Foreskin keratinocyte (primary cell): ENCODE measurements at places on chromosomes 1 and 21. TPM values are rescaled to one million over a fixed set of nuclear protein-coding genes. Genes with fewer than 3 reads are reported as not detected.

GRCh38 chr1:107529511-107530149 is 388.8 kb downstream of the NTNG1 start:
- DNase-seq = peak; percentile 76

- DNase-seq = no peak
Observed at GRCh38 chr1:7967651-7968050, 6.1 kb downstream of the PARK7 start.

- no peak for DNase-seq
Observed at GRCh38 chr1:15303935-15304334, 56.9 kb downstream of the FHAD1 start.

DNA sequence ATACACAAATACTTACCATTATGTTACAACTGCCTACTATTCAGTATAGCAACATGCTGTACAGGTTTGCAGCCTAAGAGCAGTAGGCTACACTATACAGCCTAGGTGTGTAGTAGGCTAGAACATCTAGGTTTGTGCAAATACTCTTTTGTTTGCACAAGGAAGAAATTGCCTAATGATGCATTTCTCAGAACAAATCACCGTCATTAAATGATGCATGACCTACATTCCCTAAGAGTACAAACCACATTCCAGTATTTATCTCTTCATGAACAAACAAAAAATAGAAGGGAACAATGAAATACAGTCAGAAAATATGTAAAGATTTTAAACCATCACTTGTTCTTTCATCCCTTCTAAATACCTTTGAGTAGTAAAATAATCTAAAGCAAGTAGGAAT is 109.7 kb upstream of the HP1BP3 start:
- peak; percentile 72 for DNase-seq

DNA sequence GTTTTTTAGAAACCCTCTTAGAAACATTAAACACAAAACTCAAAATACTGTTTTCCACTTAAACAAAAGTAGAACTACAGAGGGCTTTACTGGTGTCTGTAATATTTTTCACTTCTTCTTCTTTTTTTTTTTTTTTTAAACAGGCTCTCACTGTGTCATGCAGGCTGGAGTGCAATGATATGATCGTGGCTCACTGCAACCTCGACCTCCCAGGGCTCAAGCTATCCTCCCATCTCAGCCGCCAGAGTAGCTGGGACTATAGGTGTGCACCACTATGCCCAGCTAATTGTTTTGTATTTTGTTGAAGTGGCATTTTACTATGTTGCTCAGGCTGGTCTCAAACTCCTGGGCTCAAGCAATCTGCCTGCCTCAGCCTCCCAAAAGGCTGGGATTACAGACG is 194.8 kb downstream of the DAB1 start:
- no peak for DNase-seq

DNA sequence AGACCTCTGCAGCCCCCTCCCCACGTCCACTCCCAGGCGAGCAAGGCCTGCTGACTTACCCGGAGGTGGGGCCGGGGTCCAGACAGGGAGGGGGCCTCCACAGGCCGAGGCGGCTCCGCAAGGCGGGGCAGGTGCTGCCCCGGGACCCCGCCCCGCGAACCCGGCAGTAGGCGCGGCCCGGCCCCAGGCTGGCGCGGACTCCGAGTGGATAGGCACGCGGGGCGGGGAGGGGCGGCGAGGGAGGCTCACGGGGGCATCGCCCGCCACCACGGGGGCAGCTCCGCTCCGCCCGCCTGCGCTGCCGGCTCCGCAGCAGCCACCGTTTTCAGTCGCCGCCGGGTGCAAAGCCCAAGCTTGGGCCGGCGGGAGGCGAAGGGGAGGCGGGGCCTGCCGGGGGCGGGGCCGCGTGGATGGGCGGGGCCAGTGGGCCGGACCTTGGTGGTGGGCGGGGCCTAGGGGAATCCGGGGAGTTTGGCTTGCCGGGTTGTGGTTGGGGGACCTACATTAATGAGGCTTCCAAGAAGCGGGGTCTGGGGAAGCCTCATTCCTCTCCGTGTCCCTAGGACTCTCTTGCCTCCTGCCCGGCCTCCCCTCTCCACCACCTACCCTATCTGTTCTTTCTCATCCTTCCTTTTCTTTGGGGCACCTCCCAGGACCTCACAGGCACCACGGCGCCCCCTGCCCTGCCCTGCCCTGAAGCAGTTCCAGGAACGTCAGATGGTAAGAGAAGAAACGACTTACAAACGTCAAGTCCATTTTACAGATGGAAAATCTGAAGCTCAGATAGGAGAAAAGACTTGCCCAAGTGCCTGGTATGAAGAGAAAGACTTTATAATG is at the start of gene RIMS3:
TSS of gene RIMS3 (minus strand) at position 348 of the 837 bp plus-strand sequence. CDS start 23,757 bp downstream, outside the sequence.
- DNase-seq = no peak

DNA sequence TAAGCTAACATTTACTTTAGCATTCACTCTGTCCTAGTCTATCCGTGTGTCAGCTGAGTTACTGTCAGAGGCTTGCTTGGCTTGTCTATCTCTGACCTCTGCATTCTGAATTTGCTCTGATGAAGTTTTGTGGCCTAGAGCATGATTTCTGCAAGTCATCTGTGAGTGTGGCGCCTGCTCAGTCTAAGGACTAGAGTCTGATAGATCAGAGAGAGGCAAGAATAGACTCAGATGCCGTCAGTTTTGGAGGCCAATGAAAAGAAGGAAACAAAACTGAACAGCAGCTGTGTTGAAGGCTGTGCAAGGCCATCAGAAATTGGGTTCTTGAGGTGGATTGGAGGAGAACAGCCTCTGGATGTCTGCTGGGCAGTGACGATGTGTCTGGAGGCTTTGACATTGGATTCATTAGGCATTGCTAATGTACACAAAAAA is 573.1 kb downstream of the USP25 start:
- no peak for DNase-seq

DNA sequence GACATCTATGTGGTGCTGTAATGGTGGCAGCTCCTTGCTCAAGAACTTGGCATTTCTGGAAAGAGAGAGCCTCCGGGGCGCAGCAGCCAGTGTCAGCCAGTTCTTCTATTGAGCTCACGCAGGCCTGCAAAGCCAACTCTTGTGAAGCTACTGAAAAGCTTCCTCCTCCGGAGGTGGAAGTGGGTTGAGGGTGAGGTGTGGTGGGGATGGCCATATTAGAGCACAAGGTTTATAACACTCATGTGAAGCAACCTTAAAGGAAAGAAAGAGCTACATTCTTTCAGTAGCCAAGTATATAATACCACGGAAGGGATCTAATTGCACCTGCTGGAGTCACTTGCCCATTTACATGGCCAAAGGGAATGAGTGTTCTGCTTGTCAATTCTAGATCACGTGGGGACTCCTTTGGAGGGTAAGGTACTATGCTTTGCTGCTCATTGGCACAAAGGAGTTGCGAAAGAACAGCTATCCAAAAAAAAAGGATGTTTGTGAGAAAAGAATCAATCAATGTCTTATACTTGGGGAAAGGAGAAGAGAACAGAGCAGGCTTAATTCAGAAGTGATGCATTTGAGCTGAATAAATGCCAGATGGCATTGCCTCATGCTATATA is 18.3 kb upstream of the MAP10 start:
- DNase-seq = no peak

- DNase-seq = no peak
Observed at GRCh38 chr1:7014640-7014930, 229.3 kb downstream of the CAMTA1 start.

GRCh38 chr1:191866155-191866554 is 292.1 kb upstream of the RGS18 start:
- no peak for DNase-seq

- DNase-seq = peak; percentile 41
Observed at GRCh38 chr1:58162952-58163550, 383.5 kb downstream of the OMA1 start.

- DNase-seq = no peak
Observed at GRCh38 chr1:211783266-211783665, 47.3 kb downstream of the LPGAT1 start.

- no peak for DNase-seq
Observed at GRCh38 chr1:172350856-172351255, 69.6 kb upstream of the C1orf105 start.

DNA sequence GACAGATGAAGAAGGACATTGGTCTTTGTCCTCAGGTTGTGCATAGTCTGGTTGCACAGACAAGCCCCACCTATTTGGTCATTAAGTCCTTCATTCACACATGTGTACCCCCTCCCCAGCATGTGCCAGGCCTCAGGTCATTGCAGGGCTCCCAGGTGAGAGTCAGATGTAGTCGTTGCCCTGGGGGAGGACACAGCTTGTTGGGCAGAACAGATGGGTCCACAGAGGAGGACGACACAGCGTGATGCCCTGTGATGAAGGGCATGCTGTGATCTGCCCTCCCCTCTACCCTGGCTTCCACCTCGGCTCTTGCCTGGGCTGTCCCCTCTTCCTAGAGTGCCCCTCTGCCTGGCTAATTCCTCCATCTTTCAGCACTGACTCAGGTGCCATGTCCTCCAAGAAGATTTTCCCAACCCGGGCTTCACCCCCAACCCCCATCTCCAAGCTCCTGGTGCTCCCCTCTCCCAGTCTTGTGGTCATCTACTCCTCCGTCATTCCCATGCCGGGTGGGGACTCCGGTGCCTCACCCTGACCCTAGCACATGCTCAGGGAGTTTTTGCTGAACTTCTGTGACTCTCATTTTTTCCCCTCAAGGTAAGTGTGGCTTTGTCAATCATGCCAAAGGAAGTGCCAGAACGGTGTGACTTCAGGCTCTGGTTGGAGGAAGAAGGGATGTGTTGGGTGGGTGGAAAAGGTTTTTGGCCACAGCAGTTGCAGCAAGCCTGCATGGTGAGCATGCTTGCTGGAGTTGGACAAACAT is 220.5 kb downstream of the FOXD2 start:
- no peak for DNase-seq

DNA sequence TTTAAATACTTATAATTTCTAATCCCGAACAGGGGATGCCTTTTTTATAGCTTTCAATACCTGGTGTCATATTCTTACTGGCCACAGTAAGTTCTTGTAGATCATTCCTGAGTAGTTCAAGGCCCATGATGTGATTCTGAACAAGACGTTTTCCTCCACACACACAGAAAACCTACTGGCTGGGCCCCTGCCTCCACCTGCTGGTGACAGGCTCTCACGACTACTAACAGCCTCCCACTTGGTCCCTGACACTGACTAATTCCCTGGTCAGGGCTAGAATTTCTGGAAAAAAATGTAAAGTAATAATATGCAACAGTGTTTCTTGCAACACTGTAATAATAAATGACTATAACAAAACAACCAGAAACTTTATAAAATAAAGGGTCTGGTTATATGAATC is 50.4 kb upstream of the RIPK4 start:
- DNase-seq = peak; percentile 18

DNA sequence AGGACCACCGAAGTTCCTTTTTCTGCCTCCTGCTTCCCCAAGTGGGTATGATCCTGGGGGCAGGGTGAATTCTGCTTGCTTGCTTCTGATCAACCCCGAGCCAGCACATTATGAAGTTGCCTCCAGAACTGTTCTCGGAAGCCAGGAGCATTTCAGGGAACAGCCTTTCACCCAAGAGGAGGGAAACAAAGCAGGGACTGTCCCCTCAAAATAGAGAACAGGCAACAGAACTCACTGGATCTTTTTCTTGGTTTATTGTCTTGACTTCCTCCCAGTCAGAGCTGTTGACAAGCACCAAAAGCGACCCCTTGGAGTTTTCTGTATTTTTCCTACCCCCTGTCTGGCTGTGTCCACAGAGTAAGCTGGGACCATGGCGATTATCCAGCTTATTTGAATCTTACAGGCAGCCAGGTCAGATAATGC is 258.3 kb upstream of the SGIP1 start:
- DNase-seq = no peak

DNA sequence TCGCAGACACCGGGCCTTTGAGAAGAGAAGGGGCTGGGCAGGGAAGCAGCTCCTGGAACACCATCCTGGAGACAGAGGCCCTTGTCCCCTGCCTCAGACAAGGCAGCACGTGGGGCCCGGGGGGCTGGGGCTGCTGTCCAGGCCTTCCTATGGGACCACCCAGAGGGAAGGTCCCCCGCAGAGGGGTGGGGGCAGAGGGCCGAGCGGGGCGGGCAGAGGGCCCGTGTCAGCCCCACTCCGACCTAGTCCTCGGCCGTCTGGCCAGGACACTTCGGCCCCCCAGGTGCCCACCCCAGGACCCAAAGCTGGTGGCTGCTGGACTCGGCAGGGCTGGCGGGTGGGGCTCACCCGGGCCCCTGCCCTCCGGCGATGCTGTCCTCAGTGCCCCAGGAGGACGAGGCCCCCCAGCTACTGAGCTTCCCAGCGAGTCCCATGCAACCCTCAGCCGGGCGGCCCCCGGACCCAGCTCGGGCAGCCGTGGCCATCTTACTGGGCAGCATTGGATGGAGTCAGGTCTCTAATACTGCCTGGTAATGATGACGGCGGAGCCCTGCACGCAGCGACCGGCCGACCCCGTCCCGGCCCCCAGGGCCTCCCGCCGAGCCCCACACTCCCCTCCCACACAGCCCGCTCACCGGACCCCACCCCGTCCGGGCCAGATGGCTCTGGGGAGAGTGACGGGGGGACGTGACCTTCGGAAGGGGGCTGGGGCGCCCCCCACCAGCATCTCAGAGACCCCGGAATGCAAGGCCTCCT is 6.9 kb upstream of the TTLL10 start:
- no peak for DNase-seq

DNA sequence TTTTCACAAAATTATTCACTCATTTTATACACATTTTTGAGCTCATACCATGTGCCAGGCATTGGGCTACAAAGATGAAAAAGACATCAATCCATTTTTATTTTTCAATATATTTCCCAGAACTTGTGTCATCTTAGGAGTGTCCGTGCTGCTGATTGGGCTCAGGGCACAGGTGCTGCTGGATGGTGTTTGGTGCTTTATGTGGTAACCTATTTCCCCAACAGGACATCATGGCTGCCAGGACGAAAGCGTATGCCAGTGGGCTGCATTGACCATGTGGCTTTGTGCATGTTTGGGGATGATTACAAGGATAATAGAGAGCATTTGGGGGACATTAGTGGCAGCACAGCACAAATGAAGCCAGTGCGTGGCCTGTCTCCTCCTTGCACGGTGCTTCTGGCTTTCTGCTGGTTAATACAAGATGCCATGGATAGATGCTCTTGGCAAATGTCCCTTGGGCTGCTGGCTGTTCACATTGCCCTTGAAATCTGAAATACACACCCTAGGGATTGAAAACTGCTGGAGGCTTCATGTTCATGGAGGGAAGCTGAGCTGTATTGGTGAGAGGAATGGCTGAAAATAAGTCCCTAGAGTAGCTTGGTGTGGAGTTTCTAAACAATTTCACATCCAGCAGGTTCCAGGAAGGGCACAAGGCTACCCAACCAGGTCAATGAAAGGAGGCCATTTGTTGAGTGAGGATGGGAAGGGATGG is 52.3 kb downstream of the TENT5C start:
- DNase-seq = no peak

Gene NPPA
- total RNA-seq = not detected in 2 replicates

Gene FCAMR
- total RNA-seq = not detected in 2 replicates

Gene PMF1
- 54.7 and 56.2 TPM in 2 replicates for total RNA-seq

Gene RNU1-2
- 2,556 and 4,441 TPM in 2 replicates for total RNA-seq

Gene WNT9A
- total RNA-seq = 0.53 and 2.0 TPM in 2 replicates

Gene SH2D5
- 146 and 157 TPM in 2 replicates for total RNA-seq

Gene CLCA4
- 0.07 TPM in 1 of 2 replicates, not detected in the other for total RNA-seq

Gene RNF223
- 0.07 TPM in 2 replicates for total RNA-seq

Gene ANGPTL3
- not detected in 2 replicates for total RNA-seq

Gene FCGR3B
- total RNA-seq = not detected in 2 replicates

Gene SYNC
- total RNA-seq = 4.5 and 6.6 TPM in 2 replicates
